SK-N-SH (cell line): ENCODE measurements at places on chromosomes 5 and 9.

DNA sequence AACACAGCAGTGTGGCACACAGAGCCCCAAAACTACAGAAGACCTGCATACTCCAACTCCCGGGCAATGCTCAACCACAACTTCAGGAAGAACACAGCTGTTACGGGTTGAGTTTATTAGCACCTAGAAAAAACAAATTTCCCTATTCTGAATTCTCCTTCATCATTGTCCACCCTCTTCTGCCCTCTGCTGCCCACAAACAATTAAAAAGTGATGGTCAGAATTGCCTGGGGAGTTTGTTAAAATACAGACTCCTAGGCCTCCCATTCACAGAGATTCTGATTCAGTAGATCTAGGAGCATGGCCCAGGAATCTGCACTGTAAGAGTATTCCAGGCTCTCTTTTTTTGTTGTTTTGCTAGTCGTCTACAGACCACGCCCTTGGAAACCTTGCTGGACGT, 310.6 kb downstream of the NDUFS4 start:
- DNase-seq, result no peak

DNA sequence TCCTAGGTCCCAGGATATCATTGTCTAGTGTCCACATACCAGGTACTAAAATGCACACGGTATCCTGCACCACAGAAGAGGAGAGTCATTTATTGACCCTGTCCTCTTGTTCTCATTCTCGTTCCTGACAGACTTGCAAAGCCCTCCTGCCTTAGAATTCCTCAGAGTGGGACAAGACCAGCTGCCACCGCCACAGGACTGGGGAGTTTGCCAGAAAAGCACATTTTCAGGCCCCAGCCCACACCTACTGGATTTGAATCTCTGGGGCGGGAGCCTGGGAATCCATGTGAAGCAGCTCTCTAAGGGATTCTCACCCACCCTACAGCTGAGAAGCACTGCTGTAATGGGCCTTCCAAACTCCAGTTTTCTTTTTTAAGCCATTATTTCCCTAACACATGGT, 68.0 kb upstream of the FANCC start:
- no peak for DNase-seq

DNA sequence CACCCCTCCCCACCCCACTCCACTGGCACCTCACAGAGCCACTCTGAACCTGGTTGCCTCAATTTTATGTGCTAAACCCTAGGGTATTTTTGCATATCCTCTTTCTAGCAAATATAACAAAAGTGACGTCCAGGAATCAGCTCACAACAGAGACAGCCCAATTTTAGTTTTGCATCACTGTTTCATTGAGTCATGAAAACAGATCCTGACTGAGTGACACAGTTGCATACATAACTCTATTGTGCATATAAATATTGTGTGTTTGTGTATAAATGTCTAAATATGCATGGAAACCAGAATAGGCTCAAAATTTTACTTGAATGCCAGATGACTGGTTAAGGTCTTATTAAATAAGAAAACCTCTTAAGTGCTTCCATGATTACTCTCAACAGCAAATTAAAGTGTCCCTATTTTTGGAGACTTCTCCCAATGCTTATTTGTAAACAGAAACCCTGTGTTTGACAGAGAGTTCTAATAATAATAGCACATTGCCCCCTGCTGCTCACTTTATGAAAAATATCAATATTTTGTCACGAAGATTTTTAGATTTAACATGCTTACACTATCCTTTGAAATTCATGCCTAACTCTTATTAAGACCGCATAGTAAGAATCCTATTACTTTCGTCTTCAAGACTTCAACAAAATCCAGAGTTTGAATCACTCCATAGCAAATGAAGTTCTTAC, 75.5 kb upstream of the PRRC1 start:
- peak; percentile 32 for DNase-seq

DNA sequence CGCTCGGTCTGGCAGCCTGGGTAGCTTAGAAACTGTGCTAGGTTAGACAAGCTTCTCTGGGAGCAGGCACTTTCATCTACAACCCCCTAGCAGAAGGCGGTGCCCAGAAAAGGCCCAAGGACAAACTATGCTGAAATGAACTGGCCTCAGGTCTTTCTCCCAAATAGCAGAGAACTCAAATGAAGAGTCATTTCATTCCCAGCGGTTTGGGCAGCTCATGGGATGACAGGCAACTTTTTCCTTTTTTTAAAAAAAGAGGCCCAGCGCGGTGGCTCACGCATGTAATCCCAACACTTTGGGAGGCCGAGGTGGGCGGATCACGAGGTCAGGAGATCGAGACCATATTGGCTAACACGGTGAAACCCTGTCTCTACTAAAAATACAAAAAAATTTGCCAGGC, 2.5 kb downstream of the RAPGEF1 start:
- no peak for DNase-seq

GRCh38 chr9:95841377-95841776, 34.1 kb upstream of the ERCC6L2 start:
- DNase-seq, result no peak

GRCh38 chr9:113436728-113437515, 26.4 kb downstream of the C9orf43 start:
- no peak for DNase-seq

DNA sequence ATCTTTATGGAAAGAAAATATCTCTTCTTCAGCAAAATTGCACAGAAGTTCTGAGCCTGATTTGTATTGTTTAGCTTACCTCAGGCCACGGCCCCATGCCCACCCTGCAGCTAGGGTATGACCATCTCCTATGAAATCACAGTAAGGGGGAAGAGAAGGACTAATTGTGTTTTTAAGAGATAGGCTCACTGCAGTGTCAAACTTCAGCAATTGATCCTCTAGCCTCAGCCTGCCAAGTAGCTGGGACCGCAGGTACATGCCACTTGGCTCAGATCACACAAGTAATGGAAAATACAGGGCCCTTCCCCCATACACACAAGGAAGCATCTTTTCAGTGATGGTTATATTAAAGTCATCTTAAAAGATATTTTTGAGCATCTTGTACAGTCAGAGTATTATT, 60.0 kb downstream of the DMAC1 start:
- DNase-seq, result no peak

GRCh38 chr5:107776922-107777740, 106.4 kb upstream of the EFNA5 start:
- no peak for DNase-seq

- no peak for DNase-seq
Measured at GRCh38 chr5:54388409-54388808, 67.1 kb upstream of the HSPB3 start.

- DNase-seq, result no peak
Measured at GRCh38 chr9:17863213-17863883, 284.5 kb downstream of the SH3GL2 start.

GRCh38 chr5:108728566-108729241, 19.0 kb upstream of the FER start:
- DNase-seq, result peak; percentile 31

DNA sequence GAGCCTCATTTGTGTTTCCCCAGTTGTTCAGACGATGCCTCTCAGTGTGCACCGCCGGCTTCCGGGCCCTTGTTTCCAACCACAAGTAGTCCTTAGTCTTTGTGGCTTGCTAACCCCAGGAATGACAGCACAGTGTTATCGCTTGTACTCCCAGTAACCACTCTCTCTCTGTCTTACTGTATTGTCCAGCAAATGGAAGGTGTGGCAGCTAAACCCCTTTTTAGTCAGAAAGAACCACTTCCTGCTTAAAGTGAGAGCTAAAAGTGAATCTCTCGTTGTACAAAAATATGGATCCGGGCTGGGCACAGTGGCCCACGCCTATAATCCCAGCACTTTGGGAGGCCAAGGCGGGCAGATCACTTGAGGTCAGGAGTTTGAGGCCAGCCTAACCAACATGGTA, 61.3 kb downstream of the ENC1 start:
- no peak for DNase-seq

- DNase-seq, result no peak
Measured at GRCh38 chr9:116352958-116353357, 199.4 kb downstream of the PAPPA start.

GRCh38 chr5:72841756-72842535, 25.5 kb downstream of the TNPO1 start:
- DNase-seq, result no peak

- no peak for DNase-seq
Measured at GRCh38 chr5:100026606-100027005, 508.6 kb upstream of the FAM174A start.

DNA sequence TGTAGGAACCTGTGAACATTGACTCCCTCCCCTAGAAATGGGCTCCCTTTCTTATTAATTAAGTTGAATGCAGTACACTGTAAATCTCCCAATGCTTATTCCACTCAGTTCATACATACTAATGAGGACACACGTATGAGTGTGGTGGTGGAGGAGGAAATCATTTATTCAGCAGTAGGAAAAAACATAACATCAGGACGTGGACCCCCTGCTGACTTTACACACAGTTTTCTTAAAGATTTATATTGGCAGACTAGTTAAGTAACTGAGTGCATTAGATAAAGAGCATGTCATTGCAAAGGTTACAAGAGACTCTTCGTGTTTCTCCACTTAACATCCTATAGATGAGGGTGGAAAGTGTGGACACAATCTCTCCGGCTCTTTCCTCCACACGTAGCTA, 37.8 kb upstream of the SEMA6A start:
- DNase-seq, result no peak

- DNase-seq, result no peak
Measured at GRCh38 chr5:95142145-95142544, 142.7 kb downstream of the MCTP1 start.

- DNase-seq, result no peak
Measured at GRCh38 chr9:15286161-15286821, 20.7 kb downstream of the TTC39B start.

DNA sequence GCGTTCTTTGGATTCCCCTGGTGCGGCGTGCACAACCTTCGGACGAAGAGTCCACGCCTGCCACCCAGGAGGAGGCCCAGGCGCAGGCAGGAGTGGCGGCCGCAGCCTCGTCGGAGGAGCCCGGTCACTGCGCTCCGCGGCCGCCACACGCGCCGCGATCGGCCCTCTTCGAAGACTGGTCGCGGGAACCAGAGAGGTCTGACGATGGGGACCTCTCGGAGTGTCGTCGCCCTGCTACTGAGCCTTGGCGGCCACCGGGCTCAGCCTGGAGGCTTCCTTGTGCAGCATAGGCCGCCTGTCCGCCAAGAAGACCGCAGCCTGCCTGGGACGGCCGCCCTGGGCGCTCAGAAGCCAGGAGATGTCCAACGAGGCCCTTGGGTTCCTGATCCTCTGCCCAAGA, 112.5 kb upstream of the SELENOP start:
- DNase-seq, result no peak

DNA sequence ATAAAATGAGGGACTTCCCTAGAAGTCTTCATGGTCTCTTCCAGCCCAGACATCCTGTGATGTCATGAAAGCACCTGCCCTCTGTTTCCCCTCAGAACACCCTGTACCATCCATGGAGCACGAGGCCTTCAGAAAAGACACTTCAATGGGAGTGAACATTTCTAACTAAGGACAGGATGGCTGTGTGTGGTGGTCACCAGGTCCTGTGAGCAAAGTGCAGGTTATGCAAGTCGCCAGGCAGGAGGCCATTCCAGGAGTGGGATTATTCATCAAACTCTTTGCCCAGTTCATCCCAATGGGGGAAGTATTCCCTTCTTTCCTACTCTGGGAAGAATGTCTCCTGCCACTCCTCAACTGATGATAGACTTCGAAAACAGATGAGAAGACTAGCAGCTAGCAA, 80.5 kb downstream of the SLC1A3 start:
- DNase-seq, result no peak

- DNase-seq, result no peak
Measured at GRCh38 chr5:149445739-149446369, 66.8 kb upstream of the IL17B start.

DNA sequence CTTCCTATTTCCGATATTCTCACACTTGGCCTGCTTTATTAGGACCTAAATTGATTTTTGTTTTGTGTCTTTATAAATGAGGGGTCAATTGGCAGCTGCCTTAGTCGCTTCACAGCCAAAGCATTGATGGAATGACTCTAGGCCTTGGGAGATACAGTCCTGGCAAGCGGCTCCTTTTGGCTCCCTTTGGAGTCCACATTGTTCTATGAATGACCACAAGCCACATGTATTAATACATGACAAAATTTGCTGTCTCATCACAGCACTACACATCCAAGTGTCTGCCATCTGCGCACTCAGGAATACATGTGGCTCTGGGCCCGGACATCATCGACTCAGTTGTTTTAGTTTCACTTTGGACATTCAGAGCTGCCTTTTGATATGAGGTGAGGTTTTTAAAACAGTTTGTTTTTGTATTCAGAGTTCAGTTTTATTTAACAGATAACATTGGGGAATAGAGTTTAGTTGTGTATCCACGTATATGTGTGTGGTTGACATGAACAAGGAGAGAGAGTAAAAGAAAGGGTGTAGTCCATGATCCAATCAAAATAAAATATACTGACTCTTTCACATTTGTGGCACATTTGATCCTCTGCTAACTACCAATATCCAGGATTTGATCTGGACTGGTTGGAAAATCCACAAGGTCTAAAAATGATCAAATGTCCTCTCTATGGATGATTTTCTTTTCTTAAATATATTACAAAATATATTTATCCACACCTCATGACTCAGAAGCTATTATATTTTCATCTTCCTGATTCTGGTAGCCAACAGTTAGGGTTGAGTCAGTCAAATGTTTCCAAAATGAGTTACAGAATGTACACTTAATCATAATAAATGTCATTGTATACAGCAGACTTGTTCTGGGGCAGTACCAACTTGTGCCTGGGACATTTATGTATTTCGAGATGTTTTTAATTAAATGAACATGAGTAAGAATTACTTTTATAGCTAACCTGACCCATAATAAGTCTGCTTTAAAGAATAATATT, 114.0 kb upstream of the MTAP start:
- no peak for DNase-seq

- no peak for DNase-seq
Measured at GRCh38 chr5:18333841-18334240, 699.6 kb downstream of the TAF11L14 start.

DNA sequence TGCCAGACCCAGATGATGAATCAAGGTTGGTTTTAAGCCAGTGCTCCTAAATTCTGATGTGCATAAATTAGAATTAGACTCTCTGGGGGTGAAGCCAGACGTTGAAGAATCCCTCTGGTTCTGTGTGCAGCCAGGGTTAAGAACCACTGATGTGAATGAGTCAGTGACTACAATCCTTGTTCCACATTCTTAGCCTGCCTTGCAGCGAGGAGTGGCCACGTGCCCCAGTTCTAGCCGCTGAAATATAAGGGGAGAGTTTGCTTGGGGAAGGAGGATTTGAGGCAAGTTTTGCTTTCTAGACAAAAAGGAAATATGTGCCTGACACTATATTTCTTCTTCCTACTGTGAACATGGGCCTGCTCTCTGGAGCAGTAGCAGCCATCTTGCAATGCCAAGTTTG, 34.2 kb upstream of the MSH3 start:
- no peak for DNase-seq

GRCh38 chr9:98022447-98022846, 34.1 kb upstream of the NANS start:
- no peak for DNase-seq
